Activated CD4-positive, alpha-beta T cell treated with anti-CD3 and anti-CD28 coated beads, Interleukin-2, amount 10 ng/mL, durations not matched to agents 7 days and 5 days (primary cell): ENCODE measurements at places on chromosomes 12 and 14. TPM values are rescaled to one million over a fixed set of nuclear protein-coding genes. Genes with fewer than 3 reads are reported as not detected.

- no peak for DNase-seq
Observed at GRCh38 chr14:90671382-90672234, 144.6 kb downstream of the TTC7B start.

Gene PKP2
- total RNA-seq: not detected

Gene RNASE3
- not detected for total RNA-seq

Gene FAR2
- total RNA-seq: 24.6 TPM

- no peak for DNase-seq
Observed at GRCh38 chr12:125015680-125016310, 22.4 kb downstream of the BRI3BP start.

Gene PSMC6
- total RNA-seq: 85.5 TPM

GRCh38 chr12:39763071-39763889 lies 143.7 kb upstream of the ABCD2 start:
- DNase-seq: no peak

DNA sequence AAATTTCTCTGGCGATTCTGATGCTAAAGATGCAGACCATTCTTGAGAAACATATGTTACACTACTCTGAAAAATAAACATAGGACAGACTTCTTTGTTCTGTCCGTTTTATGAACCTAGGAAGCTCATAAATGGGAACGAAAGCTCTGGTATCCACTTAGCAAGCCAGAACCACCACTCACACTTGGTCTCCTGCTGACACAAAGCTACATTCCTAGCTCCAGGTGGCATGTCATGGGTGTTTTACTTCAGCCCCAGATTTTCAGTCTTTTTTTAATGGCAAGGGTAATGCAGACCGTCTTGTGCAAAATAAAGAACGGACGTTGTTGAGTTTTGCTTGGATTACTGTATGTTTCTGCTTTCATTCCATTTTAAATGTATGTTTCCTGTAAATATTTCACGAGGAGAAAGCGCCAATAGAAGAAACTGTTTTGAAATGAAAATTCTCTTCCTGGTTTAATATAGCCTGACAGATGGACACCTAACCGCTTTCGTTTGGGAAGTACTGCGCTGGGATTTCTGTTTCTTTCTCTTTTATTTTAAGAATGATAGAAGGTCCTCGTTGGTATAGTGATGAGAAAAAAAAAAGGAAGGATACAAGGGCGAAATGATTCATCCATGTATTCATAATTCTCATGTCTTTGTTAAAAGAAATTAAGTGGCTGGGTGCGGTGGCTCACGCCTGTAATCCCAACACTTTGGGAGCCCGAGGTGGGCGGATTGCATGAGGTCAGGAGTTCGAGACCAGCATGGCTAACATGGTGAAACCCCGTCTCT lies 871 bp upstream of the COQ5 start:
- DNase-seq: no peak

DNA sequence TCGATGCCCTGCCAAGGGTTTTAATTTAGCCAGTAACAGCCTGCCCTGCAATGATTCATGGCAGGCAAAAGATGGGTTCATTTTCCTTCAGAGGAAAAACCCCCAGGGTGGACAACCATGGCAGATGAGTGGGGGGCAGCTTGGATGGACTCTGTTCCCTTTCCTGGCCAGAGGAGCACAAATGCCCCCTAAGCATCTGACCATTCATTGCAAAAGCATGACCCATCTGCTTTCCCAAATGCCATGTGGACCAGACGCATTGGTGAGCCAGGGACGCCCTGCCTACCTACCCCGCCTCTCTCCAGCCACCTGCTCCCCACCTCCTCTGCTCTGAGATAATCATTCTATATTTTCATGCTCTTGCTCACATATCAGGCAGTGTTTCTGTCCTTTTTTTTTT lies 281.9 kb downstream of the DPF3 start:
- DNase-seq: no peak

GRCh38 chr12:15522574-15523187 lies 200.4 kb downstream of the PTPRO start:
- no peak for DNase-seq

Gene IL26
- 1.00 TPM for total RNA-seq

Gene OR6C2
- not detected for total RNA-seq

GRCh38 chr12:55626154-55626553 lies 10.5 kb upstream of the OR10P1 start:
- DNase-seq: no peak

- peak; percentile 79 for DNase-seq
Observed at GRCh38 chr12:108634341-108634751, 652 bp upstream of the SELPLG start.

Gene SIX1
- not detected for total RNA-seq

GRCh38 chr14:104732931-104733681 lies 9.1 kb downstream of the ADSS1 start:
- DNase-seq: no peak

Gene TM7SF3
- total RNA-seq: 46.1 TPM

Gene AMN
- 0.15 TPM for total RNA-seq

GRCh38 chr12:6635375-6635855 lies 344 bp downstream of the LPAR5 start:
- peak; percentile 47 for DNase-seq

- no peak for DNase-seq
Observed at GRCh38 chr12:42638697-42639096, 49.2 kb upstream of the PRICKLE1 start.

DNA sequence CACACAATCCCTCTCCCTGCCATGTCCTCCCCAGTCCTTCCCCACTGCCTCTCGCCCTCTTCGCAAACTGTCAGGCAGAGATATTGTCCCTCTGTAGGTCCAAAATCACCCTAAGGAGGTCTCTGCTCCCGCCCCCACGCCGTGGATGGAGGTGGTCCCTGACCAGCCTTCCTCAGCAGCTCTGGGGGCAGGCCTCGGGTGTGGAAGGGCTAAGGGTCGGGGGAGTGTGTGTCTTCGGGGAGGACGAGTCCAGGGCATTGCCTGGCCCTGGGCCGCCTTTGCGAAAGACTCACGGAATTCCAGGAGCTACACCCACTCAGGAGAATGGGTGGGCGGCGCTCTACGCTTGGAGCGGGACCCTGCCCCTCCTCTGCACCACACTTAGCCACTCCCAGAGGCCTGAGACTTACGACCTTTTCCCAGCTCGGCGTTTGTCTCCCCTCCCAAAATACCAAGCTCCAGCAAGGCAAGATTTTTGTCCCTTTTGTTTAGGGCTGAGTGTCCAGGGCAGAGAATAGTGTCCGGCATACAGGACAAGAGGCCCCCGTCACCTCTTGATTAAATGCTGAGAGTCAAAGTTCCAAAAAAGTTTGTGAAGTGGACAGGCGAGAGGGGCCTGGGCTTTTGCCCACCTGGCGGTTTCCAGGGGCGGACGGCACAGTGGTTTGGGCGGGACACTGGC lies 881 bp downstream of the PYGL start:
- no peak for DNase-seq

Gene SLC4A8
- 2.9 TPM for total RNA-seq

Gene IFI27
- 193 TPM for total RNA-seq

DNA sequence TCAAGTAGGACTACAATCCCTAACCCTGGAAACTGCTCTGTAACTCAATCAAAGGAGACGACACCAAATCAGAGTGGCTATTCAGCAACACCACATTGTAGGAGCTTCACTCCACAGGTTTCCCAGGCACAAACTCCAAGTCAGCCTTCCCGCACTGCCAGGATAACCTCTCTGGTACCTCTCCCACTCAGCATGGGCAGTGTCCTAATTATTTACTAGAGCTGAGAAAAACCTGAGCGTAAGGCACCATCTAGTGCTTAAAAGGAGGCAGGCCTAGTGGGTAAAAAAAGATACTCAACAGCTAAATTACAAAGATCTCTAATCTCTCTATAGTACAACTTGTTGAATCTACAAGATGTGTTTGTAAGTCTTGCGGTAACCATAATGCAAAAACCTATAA lies 36.1 kb downstream of the PARP11 start:
- DNase-seq: no peak

DNA sequence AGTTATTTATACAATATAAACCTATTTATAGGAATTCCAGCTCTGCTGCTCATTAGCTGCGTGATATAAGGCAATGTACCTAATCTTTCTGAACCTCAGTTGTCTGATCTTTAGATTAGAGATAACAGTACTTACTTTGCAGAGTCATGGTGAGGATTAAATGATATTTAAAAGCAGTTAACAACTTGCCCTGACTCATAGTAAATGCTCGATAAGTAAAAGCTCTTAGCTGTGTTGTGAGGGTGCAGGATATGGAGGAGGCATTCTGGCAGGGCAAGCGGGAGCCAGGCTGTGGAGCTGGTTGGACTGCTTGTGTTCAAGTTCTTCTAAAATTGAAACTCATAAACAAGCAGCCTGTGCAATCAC lies 140.0 kb upstream of the PRICKLE1 start:
- no peak for DNase-seq

DNA sequence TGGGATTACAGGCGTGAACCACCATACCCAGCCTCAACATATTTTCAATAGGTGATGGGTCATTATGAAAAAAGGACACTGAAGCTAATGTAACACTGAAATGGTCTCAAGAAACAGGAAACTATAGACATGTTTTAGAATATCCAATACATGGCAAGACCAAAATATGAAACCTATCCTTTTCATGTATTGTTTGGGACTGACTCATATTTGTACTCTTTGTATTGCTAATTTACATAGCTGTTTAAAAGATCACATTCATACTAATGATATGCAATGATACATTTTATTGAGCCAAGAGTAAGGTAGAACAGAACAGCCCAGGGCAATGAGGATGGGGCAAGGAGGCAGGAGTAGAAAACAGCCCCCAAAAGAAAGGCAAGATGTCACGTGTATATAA lies 32.6 kb downstream of the RESF1 start:
- DNase-seq: no peak

Gene NKX2-1
- total RNA-seq: not detected

GRCh38 chr14:75247286-75247922 lies 31.2 kb upstream of the FOS start:
- peak; percentile 82 for DNase-seq

Gene FAM186B
- total RNA-seq: 0.15 TPM

- peak; percentile 22 for DNase-seq
Observed at GRCh38 chr12:15088105-15088504, 115.3 kb downstream of the PDE6H start.

- no peak for DNase-seq
Observed at GRCh38 chr14:38774162-38774561, 328.9 kb downstream of the SEC23A start.

DNA sequence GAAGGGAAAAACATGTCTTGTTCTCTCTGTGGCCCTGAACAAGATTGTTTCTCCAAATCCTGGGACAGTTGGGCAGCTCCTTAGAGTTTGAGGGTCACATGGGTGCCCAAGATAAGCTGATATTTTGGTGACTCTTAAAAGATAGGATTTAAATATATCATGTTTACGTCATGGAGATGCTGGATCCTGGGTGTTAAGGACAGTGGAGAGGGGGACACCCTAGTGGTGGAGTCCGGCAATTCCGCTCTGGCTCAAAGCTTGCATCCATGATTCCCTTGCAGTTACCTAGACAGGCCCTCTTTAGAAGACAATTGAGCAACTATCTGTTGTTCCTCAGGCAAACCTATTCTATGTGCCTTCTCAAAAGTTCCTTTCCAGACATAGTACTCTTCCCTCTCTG lies 101.8 kb downstream of the CMKLR1 start:
- DNase-seq: no peak

Gene TMTC1
- total RNA-seq: not detected

DNA sequence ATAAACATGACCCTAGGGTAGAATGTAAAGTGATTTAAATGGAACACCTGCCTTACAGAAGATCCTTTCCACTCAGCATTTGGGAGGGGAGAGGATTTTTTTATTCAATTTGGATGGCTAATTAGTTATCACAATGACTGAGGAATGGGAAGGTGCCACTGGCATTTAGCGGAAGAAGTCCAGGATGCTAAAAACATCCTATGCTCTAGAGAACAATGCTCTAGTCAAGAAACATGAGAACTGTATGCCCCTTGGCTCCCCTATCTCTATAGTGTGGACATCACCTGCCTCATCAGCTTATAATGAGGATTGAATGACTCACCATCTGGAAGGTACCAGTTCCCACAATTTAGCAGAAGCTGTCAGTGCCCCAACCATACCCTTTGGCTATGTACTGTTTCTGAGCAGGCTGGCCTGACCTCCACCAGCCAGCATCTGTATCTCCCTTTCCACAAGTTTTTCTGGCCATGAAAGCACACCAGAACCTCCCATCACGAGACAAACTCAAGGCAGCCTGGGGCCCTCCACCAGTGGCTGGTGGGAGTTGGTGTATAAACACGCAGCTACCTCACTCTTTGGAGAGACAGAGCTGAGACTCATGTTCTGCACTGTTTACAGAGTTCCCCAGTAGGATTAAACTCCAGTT lies 109.7 kb upstream of the VASH1 start:
- no peak for DNase-seq

DNA sequence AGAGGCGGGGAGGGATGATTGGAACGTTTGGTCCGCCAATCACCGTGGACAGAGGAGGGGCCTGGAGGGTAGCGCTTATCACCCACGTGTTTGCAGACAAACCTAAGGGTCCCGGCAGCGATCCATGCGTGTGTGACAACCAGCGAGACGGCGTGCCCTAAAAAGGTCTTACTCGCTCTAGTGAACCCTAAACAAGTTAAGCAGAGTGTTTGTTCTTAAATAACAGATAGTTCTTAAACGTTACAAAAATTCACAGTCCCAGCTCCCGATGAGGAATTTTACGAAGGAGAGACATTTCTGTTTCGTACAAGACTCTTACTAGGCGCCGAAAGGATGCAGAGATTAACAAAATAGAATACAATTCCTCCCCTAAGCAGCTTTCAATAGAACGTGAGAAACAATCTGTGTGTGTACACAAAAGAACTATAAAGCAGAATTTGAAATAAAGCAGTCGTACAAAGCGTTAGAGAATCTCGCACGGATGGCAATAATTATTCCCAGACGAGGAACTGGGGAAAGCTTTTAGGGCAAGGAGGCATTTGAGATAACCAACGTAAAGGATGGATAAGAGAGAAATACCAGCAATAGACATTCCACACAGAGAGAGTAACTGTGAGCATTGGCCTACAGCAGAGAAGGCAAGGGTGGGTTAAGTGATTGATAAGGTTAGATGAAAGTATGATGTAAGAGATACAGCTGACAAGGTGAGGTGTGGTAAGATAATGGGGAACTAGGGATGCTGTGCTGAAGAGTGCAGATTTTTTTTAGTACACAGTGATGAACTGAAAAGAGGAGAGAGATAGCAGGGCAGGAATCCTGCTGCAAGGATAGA lies 831 bp upstream of the RPS6KA5 start:
- no peak for DNase-seq

DNA sequence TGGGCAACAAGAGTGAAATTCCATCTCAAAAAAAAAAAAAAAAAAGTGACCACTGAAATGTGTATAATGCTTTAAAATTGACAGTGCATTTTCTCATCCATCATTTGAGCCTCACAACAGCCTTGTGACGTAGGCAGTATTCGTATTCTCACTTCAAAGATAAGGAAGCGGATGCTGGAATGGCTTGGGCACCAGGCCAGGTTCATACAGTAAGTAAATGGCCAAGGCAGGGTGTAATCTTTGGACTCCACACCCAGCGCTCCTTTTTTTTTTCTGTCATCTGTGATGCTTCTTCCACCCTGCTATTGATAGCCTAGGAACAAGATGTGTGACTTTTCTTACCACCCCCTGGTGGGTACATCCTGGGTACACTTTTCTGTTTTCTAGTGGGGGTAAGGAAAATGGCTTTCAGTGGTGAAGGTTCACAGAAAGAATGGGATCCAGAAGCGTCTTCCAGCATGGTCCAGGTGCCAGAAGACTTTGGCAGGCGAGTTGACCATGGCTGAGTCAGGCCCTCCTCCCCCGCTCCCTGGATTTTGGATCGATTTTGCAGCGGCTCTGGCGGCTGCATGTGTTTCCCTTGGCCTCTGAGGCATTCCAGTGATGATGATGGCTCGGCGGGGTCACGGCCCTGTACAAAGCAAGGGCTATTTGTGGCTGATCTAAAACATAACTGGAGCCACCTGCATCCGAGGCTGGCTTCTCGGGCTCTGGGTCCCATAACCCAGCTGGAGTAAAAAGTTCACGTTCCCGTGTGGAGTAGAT lies 110.6 kb downstream of the CACNA1C start:
- DNase-seq: no peak
